ENCODE measurements at places on chromosomes 1 and 21.

- no peak overlapping the region for H3K4me3 ChIP-seq
- H3K4me1 ChIP-seq: no peaks in the 10 kb centered on the region
- no peaks in the 10 kb centered on the region for H3K27me3 ChIP-seq
- no peaks in the 10 kb centered on the region for H3K36me3 ChIP-seq
- ATAC-seq: no peak
- no peak overlapping the region for H3K27ac ChIP-seq
Measured at GRCh38 chr1:214326406-214326805, 45.4 kb downstream of the SMYD2 start.

DNA sequence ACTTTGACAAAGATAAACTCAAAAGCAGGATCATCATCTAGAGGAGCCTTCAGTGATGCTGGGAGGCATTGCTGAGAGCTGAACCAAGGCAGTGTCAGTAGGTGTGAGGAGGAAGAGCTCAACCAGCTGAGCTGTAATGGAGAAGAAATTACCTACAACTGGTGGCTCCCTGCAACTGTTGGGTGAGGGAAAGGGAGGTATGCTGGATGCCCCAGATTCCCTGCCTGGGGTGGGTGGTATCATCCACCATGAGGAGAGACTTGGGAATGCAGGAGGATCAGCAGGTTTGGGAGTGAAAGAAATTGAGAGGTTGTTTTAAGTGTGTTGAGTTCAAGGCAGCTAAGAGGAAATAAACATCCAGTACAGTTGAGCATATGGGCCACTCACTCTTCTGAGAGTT is 199.8 kb downstream of the DNM3 start:
- no peaks in the 10 kb centered on the region for H3K36me3 ChIP-seq
- ATAC-seq: no peak
- H3K4me1 ChIP-seq: no peaks in the 10 kb centered on the region
- H3K27me3 ChIP-seq: no peaks in the 10 kb centered on the region
- no peak overlapping the region for H3K27ac ChIP-seq

DNA sequence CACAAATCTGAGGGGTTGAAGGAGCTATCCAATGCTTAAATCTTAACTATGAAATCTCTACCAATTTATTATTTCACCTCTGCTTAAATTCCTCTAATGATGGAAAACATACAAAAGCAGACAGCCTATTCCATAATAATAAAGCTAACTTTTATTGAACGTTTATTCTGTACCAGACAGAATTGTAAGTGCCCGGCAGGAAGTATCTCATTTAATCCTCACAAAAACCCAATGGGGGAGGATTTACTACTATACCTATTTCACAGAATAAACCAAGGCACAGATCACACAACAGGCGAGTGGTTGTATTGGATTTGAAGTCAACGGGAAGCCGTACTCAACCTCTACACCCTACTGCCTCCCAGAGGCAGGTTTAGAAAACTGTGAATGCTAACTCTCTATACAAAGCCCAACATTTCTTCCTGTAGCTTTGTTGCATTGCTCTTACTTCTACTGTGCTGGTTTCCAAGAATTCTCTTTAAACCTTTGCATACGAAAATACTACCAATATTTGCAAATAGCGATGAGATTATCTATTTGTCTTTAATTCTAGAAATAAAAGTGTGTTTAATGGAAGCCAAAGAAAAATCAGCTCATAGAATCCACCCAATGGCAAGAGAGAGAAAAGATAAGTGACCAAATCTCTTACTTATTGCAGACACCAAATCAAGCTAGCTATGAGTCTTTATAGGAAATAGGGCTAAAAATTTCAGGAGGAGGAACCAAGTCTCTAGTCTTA is 33.5 kb upstream of the C1orf53 start:
- no peak overlapping the region for H3K4me3 ChIP-seq
- ATAC-seq: peak; percentile 43
- H3K27me3 ChIP-seq: no peaks in the 10 kb centered on the region
- no peak overlapping the region for H3K27ac ChIP-seq
- no peaks in the 10 kb centered on the region for H3K4me1 ChIP-seq

GRCh38 chr1:101237229-101237837 is 514 bp downstream of the S1PR1 start:
- H3K36me3 ChIP-seq: peaks cover 20% of the 10 kb centered on the region
- H3K4me1 ChIP-seq: no peaks in the 10 kb centered on the region
- H3K27me3 ChIP-seq: no peaks in the 10 kb centered on the region
- peak overlapping the region; percentile 70 for H3K4me3 ChIP-seq

GRCh38 chr1:63321066-63321784 is 1.1 kb upstream of the FOXD3 start:
- H3K27me3 ChIP-seq: peaks cover 100% of the 10 kb centered on the region
- no peaks in the 10 kb centered on the region for H3K36me3 ChIP-seq
- H3K4me1 ChIP-seq: peaks cover 72% of the 10 kb centered on the region
- no peak overlapping the region for H3K27ac ChIP-seq

DNA sequence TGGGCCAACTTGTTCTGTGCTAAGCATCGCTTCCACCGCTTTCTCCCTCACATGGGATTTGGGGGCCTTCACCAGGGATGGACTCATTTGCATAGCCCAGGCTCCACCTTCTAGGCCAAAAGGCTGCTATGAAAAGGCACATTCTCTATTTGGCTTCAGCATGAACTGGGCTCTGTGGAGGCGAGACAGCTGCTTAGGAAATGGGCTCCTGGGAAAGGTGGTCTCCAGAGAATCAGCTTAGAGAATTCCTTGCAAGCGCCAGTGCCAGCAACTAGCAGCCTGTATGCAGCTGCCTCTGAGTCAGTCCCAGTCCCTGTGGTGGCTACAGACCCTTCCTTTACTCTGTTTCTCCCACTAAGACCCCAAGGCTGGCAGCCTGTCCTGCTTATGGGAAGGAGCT is 214.5 kb downstream of the HIVEP3 start:
- H3K27ac ChIP-seq: no peak overlapping the region
- no peaks in the 10 kb centered on the region for H3K36me3 ChIP-seq
- H3K27me3 ChIP-seq: no peaks in the 10 kb centered on the region
- ATAC-seq: no peak
- H3K4me1 ChIP-seq: no peaks in the 10 kb centered on the region

DNA sequence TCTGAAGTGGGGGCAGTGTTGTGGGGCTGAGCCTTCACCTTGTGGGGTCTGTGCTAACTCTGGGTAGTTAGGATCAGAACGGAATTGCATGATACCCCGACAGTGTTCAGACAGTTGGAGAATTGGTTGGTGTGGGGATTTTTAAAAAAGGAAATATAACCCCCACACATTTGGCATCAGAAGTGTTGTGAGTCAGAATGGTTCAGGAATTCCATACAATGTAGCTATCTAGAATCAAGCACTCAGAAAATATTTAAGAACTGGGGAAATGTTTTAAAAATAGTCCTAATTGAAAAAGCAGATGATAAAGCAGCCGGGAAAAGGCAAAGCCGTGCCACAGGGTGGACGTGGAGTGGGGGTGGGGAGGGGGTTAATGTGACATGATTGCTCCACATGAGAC is 6.5 kb upstream of the S100A7 start:
- H3K4me3 ChIP-seq: no peak overlapping the region
- peaks cover 3% of the 10 kb centered on the region for H3K4me1 ChIP-seq
- peaks cover 16% of the 10 kb centered on the region for H3K27me3 ChIP-seq
- no peak for ATAC-seq
- no peaks in the 10 kb centered on the region for H3K36me3 ChIP-seq

GRCh38 chr1:36248250-36248894 is 24.1 kb downstream of the THRAP3 start:
- H3K4me1 ChIP-seq: peaks cover 16% of the 10 kb centered on the region
- H3K4me3 ChIP-seq: no peak overlapping the region
- H3K27ac ChIP-seq: peak overlapping the region; percentile 81
- ATAC-seq: peak; percentile 97

GRCh38 chr1:93964096-93964776 is 55.0 kb upstream of the GCLM start:
- H3K27me3 ChIP-seq: no peaks in the 10 kb centered on the region
- H3K4me3 ChIP-seq: no peak overlapping the region
- no peaks in the 10 kb centered on the region for H3K36me3 ChIP-seq
- ATAC-seq: no peak
- no peak overlapping the region for H3K27ac ChIP-seq
- no peaks in the 10 kb centered on the region for H3K4me1 ChIP-seq

GRCh38 chr1:73593364-73593763 is 604.6 kb downstream of the LRRIQ3 start:
- H3K36me3 ChIP-seq: no peaks in the 10 kb centered on the region
- no peak overlapping the region for H3K27ac ChIP-seq
- H3K4me3 ChIP-seq: no peak overlapping the region
- ATAC-seq: peak; percentile 50
- no peaks in the 10 kb centered on the region for H3K27me3 ChIP-seq

DNA sequence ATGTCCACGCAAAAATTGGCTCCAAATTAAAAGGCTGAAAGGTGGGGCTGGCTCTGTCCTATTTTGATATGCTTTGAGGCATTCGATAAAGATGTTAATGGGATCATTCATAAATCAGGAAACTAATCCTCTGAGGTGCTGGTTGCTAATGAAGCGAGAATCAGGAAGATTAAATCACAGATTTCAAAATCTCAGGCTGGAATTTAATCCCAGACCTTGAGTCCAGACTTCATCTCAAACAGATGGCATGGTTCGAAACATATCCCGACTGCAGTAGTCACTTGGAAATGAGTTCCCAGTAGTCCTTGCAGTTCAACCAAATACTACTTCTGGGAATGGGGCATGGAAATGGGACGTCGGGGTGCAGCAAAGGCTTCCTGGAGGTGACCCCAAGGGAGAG is 4.5 kb upstream of the KLF17 start:
- H3K27ac ChIP-seq: no peak overlapping the region
- no peaks in the 10 kb centered on the region for H3K4me1 ChIP-seq
- no peaks in the 10 kb centered on the region for H3K27me3 ChIP-seq
- H3K4me3 ChIP-seq: no peak overlapping the region
- H3K36me3 ChIP-seq: no peaks in the 10 kb centered on the region

- no peaks in the 10 kb centered on the region for H3K36me3 ChIP-seq
- H3K27ac ChIP-seq: no peak overlapping the region
- H3K4me1 ChIP-seq: no peaks in the 10 kb centered on the region
- no peak for ATAC-seq
Measured at GRCh38 chr21:31885146-31885545, 12.3 kb downstream of the HUNK start.

GRCh38 chr1:171783816-171784530 is 2.5 kb downstream of the METTL13 start:
- no peaks in the 10 kb centered on the region for H3K27me3 ChIP-seq
- H3K4me1 ChIP-seq: peaks cover 20% of the 10 kb centered on the region
- peaks cover 55% of the 10 kb centered on the region for H3K36me3 ChIP-seq
- no peak overlapping the region for H3K4me3 ChIP-seq
- ATAC-seq: no peak

GRCh38 chr1:87111659-87112371 is 197.4 kb downstream of the HS2ST1 start:
- no peaks in the 10 kb centered on the region for H3K27me3 ChIP-seq
- H3K4me1 ChIP-seq: no peaks in the 10 kb centered on the region
- H3K4me3 ChIP-seq: no peak overlapping the region
- no peak overlapping the region for H3K27ac ChIP-seq
- no peak for ATAC-seq

DNA sequence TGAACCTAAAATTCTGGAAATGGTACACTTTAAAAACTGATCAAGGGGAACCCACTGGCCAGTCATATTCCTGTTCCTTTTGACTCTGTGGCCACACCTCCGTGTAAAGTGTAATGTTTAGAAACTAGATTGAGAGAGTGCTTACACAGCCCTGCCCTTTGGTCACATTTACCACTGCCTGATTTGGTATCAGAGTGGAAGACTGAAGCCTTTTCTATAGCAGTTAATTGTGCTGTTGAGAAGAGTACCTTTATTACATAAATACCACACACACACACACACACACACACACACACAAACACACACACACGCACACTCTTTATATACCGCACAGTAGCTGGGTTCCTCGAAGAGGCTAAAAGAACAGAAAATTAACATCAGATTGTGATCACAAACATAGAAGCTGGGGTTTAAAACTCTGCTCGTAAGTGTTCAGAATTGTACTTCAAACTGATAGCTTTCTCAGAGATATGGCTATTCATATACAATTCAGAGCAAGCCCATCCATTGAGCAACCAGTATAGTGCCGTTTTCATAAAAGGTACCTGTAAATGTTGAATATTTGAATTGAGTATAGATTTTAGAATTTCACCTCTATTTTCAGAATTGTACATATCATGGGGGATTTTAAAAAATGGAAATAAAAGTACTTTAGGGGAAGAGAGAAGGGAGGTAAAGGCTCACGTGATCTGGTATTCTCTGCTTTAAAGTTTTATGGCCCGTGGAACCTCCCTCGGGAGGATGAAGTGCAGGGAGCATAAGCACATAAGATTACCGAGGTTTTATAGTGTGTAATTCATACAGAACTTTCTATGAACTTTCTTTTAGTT is 37.5 kb downstream of the CAMTA1 start:
- H3K27me3 ChIP-seq: no peaks in the 10 kb centered on the region
- peaks cover 3% of the 10 kb centered on the region for H3K4me1 ChIP-seq
- no peaks in the 10 kb centered on the region for H3K36me3 ChIP-seq
- H3K27ac ChIP-seq: no peak overlapping the region

DNA sequence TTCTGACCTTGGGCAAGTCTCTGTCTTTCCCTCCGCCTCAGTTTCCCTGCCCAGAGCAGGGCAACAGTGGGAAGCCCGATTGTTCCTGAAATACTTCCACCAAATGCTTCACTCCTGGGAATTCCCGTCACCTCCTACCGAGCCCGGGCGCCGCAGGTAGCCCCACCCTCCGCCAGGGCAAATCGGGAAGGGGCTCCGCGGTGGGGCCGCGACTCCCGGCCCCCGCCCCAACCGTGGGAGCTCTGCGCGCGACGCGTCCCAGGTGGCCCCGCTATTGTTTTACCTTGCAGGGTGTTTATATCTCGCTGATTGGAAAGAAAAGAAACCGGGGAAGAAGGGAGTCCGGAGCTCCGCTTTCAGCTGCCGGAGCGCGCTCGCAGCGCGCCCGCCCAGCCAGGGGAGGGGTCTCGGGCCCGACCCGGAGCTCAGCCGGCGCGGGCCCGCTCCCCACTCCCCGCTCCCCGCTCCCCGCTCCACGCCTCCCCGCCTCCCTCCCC is 407 bp downstream of the IGSF3 start:
- H3K27me3 ChIP-seq: no peaks in the 10 kb centered on the region
- H3K4me3 ChIP-seq: peak overlapping the region; percentile 47
- H3K4me1 ChIP-seq: peaks cover 20% of the 10 kb centered on the region
- no peaks in the 10 kb centered on the region for H3K36me3 ChIP-seq

GRCh38 chr1:116738673-116739370 is 15.4 kb upstream of the CD2 start:
- H3K4me1 ChIP-seq: no peaks in the 10 kb centered on the region
- no peak overlapping the region for H3K27ac ChIP-seq
- ATAC-seq: no peak
- H3K27me3 ChIP-seq: no peaks in the 10 kb centered on the region
- H3K4me3 ChIP-seq: no peak overlapping the region

- H3K4me3 ChIP-seq: no peak overlapping the region
- no peak for ATAC-seq
- no peaks in the 10 kb centered on the region for H3K36me3 ChIP-seq
- no peak overlapping the region for H3K27ac ChIP-seq
- H3K27me3 ChIP-seq: no peaks in the 10 kb centered on the region
Measured at GRCh38 chr1:103496014-103496635, 29.4 kb upstream of the RNPC3 start.

Measured in gastroesophageal sphincter (tissue), 4 donors.